ENCODE measurements at places on chromosomes 11 and 22.

- no peak for DNase-seq
These were observed 8.7 kb upstream of the CLPB start for GRCh38 chr11:72443016-72443415.

- DNase-seq = peak; percentile 22
These were observed 2.6 kb upstream of the NUDT8 start for GRCh38 chr11:67632175-67632981.

DNA sequence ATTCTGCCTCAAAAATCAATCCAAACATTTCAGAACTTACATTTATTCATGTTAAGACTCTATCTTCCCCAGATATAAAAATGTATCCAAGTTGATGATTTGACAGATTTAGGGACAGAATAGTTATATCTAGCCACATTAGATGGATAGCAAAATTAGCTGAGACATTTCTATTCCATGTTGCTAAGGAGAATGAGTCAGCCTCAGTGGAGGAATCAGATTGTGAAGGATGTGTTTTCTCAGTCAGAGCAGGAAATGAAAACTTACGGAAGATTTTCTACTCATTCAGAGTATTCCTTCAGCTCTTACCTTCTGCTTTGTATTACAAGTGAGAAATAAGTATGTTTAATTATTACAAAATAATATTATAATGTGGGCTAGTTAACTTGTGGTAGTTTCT is 556.3 kb upstream of the ANO3 start:
- DNase-seq = no peak

DNA sequence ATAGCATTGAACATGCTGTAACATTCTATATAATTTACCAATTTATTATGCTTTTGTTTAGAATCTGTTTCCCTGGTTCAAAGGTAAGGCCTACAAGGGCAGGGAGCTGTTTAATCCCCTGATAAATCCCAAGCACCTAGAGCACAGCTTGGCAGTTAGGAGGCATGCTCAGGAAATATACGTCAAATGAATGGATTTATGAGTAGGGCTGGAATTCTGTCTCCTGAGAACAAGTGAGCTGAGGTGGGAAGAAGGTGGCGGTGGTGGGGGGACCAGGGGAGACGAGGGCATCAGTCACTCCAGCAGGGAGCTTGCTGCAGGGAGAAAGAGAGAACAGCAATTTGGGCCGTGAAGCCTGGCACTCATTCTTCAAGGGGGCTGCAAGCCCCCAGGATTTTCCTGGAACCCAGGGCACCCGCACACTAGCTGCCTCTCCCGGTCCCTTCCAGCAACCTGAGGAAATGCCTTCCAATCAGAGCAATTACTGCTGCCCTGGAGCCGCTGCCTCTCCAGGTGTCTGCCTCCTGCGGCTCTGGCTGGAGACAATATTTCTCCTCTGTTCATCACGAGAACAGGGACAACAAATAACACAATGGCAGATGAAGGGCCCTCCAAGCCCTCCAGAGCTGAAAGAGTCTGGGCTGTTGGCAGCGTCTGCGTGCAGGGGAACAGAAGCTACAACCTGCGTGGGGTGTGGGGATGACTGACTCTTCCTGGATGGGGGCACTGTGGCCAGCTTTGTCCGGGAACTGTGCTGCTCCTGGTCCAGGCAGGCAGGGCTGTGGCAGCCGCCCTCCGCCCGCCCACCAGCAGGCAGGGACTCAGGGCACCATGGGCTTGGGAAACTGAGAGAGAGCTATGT is 233.4 kb downstream of the ST3GAL4 start:
- DNase-seq = no peak

GRCh38 chr11:93005239-93005638 is 35.8 kb downstream of the MTNR1B start:
- no peak for DNase-seq

DNA sequence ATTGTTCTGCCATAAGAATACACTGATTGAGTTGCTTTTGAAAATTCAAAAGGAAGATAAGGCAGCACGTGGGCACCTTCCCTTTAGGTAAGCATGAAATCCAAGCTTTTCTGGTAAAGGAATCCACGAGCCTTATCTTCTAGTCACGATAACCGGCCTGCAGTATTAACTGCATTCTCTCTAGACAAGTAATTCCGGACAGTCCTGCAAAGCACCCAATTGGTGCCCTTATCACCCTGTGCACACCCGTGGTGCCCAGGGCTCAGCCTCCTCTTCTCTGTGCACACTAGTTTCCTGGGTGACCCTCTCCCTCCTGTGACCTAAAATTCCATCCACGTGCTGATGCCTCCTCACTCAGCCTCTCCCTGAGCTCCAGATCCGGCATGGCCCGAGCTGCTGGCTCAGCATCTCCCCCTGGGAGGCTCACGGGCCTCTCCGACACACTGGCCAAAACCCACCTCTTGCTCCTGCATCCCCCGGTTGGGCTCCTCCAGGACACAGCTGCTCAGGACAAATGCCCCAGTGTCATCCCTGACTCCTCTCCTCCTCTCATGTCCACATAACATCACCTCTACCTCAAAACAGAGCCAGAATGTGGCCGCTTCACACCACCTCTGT is 63.7 kb downstream of the PACSIN2 start:
- no peak for DNase-seq

DNA sequence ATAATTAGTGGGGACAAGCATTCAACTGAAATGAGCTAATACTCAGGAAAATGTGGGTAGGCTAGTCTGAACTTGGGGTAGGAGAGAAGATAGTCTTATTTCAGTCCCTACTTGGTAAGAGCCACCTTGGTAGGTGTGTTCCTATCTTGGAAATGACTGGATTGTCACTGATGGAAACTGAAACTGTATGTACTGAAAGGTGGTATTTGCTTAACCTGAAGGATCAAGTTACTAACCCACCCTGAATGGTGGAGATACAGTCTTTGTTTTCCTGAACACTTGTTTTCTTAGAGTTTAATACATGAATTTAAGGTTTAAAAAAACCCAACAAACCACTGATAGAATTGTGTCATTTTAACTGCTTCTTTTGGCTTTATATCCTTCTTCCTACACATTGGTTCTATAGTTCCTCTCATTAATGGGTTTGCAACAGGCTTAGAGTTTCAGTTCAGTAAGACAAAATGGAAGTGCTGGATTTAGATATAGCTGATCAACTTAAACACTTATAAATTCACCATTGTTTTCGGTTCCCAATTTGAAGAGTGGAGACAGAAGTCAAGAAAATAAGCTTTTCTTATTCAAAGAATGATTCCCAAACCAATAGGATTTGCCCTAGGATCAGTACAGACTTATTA is 4.2 kb downstream of the FAR1 start:
- DNase-seq = no peak

DNA sequence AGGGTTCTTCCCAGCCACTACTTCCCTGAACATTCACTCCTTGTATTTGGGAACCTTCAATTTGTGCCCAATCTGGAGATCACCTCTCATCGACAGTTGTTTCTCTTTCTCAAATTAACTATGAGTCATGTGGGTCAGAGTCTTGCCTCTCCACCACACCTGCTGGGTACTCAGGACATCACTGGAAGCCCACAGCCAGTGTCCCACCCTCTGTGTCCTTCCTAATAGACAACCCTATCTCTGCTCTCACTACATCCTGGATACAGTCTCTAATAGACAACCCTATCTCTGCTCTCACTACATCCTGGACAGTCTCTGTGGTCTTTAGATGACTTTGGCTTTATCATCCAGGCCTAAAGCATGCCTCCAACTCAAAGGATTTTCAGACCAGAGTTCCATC is 70.1 kb downstream of the ARL14EP start:
- no peak for DNase-seq

DNA sequence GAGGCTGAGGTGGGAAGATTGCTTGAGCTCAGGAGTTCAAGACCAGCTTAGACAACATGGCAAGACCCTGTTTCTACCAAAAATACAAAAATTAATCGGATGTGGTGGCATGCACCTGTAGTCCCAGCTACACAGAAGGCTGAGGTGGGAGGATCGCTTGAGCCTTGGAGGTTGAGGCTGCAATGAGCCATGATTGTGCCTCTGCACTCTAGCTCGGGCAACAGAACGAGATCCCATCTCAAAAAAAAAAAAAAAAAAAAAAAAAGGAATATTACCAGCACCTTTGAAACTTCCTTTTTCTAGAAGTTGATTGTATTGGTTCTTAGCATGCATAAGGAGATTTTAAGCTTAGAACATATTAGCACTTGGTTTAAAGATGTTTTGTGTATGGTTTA is 11.4 kb downstream of the CRKL start:
- DNase-seq = no peak

DNA sequence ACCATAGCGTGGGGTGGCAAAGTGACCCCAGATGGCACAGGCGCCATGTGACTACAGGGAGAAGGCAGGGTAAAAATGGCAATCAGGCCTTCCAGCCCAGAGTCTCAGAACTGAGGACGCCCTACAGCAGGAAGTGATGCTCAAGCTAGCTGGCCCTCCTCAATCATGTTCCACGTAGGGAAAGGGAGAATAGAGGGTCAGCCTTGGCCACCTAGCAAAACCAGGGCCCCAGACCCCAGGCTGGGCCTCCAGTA is 978 bp upstream of the ANKRD13D start:
- DNase-seq = no peak

GRCh38 chr11:100013011-100013410 is 674.1 kb upstream of the ARHGAP42 start:
- no peak for DNase-seq

DNA sequence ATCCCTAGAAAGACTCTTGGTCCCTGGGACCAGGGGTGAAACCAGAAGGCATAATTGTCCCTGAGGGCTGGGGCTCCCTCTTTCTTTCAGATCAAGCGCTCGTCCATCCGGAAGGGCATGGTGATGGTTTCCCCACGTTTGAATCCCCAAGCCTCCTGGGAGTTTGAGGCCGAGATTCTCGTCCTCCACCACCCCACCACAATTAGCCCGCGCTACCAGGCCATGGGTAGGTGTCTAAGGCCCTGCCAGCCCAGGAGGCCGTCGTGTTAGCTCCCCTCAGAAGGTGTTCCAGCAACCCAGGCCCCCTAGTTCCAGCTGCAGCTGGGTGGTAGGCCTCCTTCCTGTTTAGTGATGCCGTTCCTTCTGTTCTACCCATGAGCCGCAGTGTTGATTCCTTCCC is 21.4 kb downstream of the GTPBP1 start:
- DNase-seq = no peak

DNA sequence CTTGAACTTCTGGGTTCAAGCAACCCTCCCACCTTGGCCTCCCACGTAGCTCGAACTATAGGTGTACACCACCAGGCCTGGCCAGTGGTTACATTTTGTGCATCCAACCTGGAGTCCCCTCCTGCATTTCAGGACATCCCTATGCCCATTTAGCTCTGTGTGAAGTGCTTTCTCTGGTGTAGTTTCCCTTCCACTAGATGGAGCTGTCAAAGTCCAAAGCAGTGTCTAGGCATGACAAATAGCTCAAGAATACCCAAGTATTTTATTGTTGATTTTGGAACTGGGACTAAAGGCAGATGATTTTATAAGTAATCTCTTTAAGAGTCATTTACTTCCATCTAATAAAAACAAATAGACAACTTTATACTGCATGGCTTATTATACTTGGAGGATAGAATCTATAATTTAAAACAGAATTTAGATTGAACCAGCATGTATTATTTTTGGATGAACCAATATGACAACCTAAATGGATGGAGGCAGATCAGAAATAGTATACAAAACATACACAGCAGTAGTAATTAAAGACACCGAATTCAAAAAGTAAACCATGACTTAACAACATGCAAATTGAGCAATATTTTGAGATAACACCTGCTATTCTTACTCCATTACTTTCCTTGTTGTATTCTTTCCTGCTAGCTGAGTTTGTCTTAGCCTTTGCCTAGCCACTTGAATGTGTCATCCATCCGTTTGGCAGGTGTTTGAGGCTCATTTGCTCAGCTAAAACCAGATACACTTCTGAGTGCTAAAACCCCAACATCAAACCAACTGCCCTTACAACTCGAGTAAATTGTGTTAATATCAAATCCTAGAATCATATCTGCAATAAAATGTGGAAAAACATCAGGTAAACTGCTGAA is 37.7 kb downstream of the EIF4ENIF1 start:
- no peak for DNase-seq

DNA sequence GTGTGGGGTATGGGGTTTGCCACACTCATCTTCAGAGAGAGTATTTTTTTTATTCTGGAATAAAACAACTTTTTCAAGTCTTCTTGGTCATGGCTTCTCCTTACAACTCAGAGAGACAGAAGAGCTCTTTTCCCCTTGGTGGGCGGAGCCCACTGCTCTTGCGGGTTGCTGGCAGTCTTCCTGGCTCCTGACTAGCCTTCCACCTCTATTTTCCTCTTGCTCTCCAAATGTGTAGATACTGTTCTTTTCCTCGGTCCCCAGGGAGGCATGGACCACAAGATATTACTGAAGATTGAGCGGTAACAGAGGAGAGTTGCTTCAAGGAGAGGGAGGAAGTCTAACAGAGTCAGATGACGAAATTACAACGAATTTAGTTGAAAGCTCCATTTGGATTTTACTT is 210.6 kb downstream of the NTM start:
- DNase-seq = no peak

- peak; percentile 90 for DNase-seq
These were observed 6.3 kb downstream of the CEND1 start for GRCh38 chr11:783581-784015.

- no peak for DNase-seq
These were observed 1.7 kb downstream of the TRPM5 start for GRCh38 chr11:2442589-2442988.

- no peak for DNase-seq
These were observed 2220.7 kb upstream of the RAG2 start for GRCh38 chr11:38818720-38819119.

- peak; percentile 81 for DNase-seq
These were observed 16.6 kb downstream of the CRELD2 start for GRCh38 chr22:49934891-49935557.

- DNase-seq = no peak
These were observed 43.6 kb downstream of the IGF2 start for GRCh38 chr11:2095542-2095941.

DNA sequence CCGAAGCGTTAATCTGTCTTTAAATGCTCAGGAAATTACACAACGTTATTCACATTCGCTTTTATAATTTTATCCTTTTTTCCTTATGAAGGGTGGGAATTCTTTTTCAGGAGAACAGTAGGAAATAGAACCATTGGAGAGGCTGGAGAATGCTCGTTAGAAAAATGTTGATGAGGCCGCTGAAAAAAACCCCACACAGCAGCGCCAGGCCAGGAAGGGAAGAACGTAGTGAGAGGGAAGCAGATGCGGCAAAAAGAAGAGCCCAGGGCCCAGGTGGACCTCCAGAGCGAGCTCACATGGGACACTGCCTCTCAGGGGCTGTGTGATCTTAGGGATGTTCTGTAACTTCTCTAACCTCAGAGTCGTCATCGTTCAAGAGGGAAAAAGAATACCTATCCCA is 691.6 kb downstream of the OPCML start:
- DNase-seq = no peak

DNA sequence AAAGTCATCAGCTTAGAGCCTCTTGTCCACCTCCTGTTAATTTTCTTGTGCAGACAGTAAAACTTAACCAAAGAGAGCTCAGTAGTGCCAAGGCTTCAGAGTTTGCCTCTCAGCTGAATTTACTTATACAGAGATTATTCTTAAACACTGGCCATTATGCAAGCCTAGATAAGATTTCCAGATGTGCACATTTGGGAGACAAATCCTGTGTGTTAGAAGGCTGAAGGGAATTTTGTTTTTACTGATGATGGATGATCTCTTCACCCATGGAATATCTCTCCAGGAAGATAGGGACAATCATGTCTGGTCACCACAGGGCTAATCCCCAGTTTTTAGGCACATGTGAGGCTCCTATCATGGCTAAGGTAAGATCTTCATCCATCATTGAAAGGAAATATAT is 157.6 kb upstream of the FAT3 start:
- no peak for DNase-seq

All from right forelimb (tissue), 1 donor.